ENCODE measurements at places on chromosomes 12 and 14.

DNA sequence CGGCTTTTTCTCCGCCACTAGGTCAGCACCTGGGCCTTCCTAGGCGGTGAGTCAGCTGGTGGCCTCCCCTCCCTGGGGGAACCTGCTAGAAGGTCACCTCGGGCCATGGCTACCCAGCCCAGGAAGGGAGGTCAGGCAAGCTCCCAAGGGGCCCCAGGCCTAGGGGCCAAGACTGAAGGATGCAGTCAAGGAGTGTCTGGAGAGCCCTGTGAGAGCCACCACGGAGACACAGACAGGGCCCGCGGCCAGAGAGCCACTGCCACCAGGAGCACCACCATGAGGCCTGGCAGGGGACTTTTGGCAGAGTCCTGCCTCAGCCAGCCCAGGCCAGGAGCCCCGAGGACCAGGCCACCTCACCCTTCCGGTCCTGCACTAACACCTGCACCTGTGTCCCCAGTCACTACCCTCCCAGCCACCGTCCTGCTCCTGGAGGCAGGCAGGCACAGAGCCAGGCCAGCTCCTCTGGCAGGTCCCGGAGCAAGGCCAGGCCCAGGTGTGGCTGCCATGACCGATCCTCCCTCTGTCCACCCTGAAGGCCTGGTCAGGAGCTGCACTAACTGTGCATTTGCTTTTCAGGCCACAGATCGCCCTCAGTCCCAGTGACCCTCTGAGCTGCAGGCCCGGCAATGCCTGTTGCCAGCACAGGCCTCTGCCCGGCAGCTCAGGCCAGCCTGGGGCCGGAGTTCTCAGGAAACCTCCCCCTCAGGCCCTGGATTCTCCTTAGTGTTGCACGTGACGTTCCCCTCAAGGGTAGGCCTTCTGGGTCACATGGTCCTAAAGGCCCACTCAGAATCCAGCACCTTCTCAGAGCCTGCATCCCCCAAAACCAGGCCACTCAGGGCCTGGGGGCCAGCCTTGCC is 6.9 kb downstream of the PHETA1 start:
- DNase-seq, result no peak

GRCh38 chr12:79016181-79016580 is 151.6 kb downstream of the SYT1 start:
- DNase-seq, result no peak

GRCh38 chr12:46946137-46946536 is 120.3 kb upstream of the SLC38A4 start:
- no peak for DNase-seq

DNA sequence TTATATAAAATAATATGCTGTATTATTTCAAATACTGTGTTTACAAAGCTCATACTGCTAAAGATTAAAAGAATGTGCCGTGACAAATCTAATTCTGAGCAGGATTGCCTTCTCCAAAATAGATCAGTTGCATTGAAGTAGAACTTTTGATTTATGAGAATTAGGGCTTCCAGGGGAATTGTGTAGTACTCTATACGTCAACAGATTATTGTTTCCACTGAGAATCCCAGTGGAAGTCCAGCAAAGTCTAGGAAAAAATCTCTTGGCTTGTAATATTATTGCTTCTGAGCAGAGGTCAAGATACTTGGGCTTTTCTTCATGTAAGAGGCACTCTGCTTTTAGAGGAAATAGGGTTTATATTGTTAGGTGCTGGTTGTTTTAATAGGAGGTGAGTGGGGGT is 133.9 kb downstream of the TRHDE start:
- no peak for DNase-seq

GRCh38 chr14:58782011-58782410 is 144.2 kb downstream of the DACT1 start:
- DNase-seq, result no peak

- DNase-seq, result no peak
Measured at GRCh38 chr14:95341115-95341514, 21.4 kb upstream of the CLMN start.

GRCh38 chr14:66539034-66539433 is 31.1 kb downstream of the GPHN start:
- no peak for DNase-seq

GRCh38 chr12:19080918-19081317 is 48.6 kb upstream of the PLEKHA5 start:
- DNase-seq, result no peak

GRCh38 chr14:89891055-89891454 is 63.5 kb downstream of the EFCAB11 start:
- no peak for DNase-seq

GRCh38 chr14:37081856-37082255 is 90.5 kb downstream of the SLC25A21 start:
- no peak for DNase-seq

Measured in hematopoietic multipotent progenitor cell treated with erythropoietin and hydrocortisone succinate and interleukin-3 and kit ligand, for 17 days (in vitro differentiated cells).